ENCODE measurements at places on chromosomes 4 and X. TPM values are rescaled to one million over a fixed set of nuclear protein-coding genes. Genes with fewer than 3 reads are reported as not detected.

GRCh38 chr4:146232131-146232722 lies 17.9 kb downstream of the REELD1 start:
- DNase-seq: no peak

DNA sequence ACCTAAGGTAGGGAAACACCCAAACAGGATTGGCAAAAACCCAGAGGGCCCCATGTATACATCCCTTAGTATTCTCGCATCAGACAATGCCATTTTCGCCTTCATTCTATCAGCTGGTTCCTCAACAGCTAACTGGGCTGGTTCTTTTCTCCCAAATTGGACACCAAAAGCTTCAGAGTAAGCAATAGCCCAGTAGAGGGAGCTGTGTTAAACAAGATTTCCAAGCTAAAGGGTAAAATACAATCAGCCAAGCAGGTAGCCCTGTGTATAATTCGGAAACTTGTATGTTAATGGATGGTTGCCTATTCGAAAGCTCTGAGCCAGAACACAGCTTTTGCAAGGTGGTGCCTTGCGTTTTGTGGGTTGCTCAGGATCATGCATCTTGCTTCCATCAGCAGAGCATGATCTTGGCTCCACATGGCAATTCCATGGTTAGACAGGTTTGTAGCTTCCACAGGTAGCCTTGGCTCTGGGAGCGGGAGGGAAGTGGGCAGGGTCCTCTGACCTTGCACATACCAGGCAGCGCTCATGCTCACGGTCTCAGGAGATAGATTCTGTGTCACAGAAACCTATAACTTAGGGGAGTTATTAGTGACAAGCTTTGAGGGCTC lies 115.2 kb upstream of the LNX1 start:
- peak; percentile 68 for DNase-seq

VEGFD gene
- 0.17 TPM for total RNA-seq

ADAM29 gene
- not detected for total RNA-seq

NSUN7 gene
- total RNA-seq: not detected

CEP135 gene
- 9.8 TPM for total RNA-seq

GRCh38 chr4:180333162-180333561 lies 1910.0 kb upstream of the TENM3 start:
- no peak for DNase-seq

PNMA3 gene
- total RNA-seq: 0.09 TPM

- no peak for DNase-seq
Observed at GRCh38 chr4:25727711-25728493, 72.3 kb downstream of the SLC34A2 start.

CDX4 gene
- not detected for total RNA-seq

KIAA1210 gene
- total RNA-seq: not detected

GYPE gene
- total RNA-seq: 0.17 TPM

GRCh38 chrX:25337841-25338240 lies 322.1 kb upstream of the ARX start:
- DNase-seq: no peak

MRPS18C gene
- 20.9 TPM for total RNA-seq

SOD3 gene
- total RNA-seq: not detected

GRCh38 chr4:27278615-27279375 lies 418.2 kb downstream of the STIM2 start:
- DNase-seq: peak; percentile 1

SLC49A3 gene
- total RNA-seq: 9.9 TPM

GRCh38 chr4:3732076-3733028 lies 33.8 kb upstream of the ADRA2C start:
- no peak for DNase-seq

DNA sequence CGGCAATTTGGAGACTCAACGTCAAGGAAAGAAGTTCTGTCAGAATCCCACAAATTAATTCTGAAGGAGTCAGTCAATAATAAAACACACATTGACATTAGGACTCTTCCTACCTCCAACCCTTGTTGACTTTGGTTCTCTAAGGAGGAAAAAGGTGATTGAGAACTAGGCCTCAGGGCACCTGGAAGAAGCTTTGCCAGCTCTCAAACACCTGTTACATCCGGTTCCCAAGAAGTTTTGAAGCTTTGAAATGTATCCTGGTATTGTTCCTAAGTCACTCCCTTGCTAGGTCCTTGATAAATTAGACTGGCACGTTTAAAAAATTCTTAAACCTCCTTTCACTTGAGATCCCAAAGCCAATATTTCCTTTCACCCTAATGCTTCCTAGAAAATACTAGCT lies 1.7 kb upstream of the CCDC160 start:
- no peak for DNase-seq

DNA sequence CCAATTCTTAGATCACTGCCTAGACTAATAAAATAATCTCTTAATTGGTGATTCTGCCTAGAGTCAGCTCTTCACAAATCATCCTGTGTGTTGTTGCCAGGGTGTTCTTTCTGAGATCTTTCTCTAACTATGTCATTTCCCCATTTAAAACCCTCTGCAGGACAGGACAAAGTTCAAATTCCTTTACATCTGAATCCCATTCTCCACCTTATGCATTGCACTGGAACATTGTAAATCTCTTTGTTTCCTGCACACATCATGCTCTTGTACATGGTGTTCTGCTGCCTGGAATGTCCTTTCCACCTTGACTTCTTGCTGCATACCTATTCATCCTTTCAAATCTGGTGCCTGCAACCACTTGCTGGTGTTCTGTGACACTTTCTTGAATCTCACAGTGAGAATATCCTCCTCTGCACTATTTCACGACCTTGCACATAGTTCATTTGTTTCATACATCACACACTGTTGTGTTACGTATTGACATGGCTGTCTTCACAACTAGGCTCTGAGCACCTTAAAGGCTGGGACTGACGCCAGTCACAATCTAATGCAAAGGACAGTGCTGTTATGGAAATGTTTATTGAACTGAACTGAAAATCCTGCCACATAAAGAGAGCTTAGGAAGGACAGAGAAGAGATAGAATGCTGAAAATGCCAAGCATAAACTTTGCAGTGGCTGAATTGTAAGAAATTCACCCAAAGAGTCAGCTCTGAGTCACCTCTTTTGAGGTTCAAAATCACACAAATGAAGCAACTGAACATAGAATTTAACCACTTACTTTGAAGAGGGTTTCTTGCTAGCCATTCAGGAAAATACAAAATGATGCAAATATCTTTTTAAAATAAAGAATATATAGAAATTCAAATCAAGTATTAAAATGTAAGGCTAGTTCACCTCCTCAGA lies 26.4 kb upstream of the SMIM14 start:
- DNase-seq: no peak

- DNase-seq: no peak
Observed at GRCh38 chr4:74754218-74754617, 40.1 kb downstream of the BTC start.

Data from dermis blood vessel endothelial cell (primary cell).